ENCODE measurements at places on chromosomes 4 and X.

- H3K27me3 ChIP-seq: no peaks in the 10 kb centered on the region
- DNase-seq: no peak
- H3K27ac ChIP-seq: peak overlapping the region; percentile 75
- H3K4me3 ChIP-seq: no peak overlapping the region
- H3K36me3 ChIP-seq: no peaks in the 10 kb centered on the region
Observed at GRCh38 chrX:120456973-120457372, 12.1 kb downstream of the LAMP2 start.

DNA sequence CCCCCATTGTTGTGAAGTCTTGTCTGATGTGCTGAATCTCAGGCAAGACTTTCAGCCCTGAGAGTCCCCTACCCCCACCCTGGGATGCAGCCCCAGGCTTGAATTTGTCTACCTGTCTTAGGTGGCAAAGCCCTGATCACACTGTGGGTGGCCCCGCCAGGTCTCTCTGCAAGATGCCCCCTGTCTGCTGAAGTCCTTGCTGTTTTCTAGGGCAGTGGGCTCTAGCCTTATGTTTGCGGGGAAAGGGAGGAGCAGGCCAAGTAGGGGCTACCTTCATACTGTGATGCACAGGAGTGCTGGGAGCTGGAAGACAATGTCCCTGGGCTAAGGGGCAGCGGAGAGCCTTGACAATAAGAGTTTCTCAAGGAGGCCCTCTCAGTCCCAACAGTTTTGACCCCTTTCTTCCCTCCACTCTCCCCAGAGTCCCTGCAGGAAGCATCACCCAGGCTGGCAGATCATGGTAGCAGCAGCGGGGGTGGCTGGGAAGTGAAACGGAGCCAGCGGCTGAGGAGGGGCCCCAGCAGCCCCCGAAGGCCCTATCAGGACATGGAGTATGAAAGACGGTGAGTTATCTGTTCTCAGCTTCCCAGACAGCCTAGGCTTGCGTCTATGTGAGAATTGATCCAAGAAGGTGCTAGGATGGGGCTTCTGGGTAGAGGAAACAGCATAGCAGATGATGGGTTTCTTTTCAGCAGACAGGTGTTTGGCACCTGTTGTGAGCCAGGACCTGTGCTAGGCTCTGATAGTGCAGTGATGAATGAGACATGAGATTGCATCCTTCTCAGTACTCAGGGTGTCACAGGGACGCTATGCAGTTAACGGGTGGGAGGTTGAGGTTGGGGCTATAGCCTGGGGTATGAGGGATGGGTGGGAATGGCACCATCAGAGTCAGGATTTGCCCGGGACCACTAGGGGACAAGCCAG, 2.2 kb downstream of the RBM10 start:
- H3K36me3 ChIP-seq: no peaks in the 10 kb centered on the region
- H3K27me3 ChIP-seq: no peaks in the 10 kb centered on the region
- H3K4me1 ChIP-seq: no peaks in the 10 kb centered on the region
- DNase-seq: no peak
- H3K4me3 ChIP-seq: peak overlapping the region; percentile 61
- H3K27ac ChIP-seq: peak overlapping the region; percentile 91

DNA sequence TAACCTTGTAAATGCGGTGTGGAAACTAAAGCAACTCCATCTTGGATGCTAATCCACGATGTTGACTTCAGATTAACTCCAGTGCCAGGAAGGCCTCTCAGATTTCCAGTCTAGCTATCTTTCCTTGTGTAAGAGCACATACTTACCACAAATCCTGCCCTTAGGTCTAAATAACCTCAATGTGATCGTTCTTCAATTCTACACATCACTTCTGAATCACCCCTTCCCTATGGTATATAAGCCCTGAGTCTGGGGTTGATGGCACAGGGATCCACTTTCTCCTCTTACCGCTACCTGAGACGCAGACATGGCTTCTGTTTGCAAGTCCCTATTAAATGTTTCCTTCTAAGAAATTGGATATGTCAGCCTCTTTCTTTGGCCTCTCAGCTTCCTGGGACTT, 17.5 kb upstream of the ZNF41 start:
- no peaks in the 10 kb centered on the region for H3K27me3 ChIP-seq
- H3K36me3 ChIP-seq: no peaks in the 10 kb centered on the region
- no peak overlapping the region for H3K27ac ChIP-seq
- no peak overlapping the region for H3K4me3 ChIP-seq
- no peaks in the 10 kb centered on the region for H3K4me1 ChIP-seq

GRCh38 chr4:6538575-6538974, 36.4 kb upstream of the MAN2B2 start:
- H3K27ac ChIP-seq: no peak overlapping the region
- H3K4me1 ChIP-seq: no peaks in the 10 kb centered on the region
- no peaks in the 10 kb centered on the region for H3K27me3 ChIP-seq
- DNase-seq: no peak
- H3K36me3 ChIP-seq: no peaks in the 10 kb centered on the region
- H3K4me3 ChIP-seq: no peak overlapping the region

GRCh38 chrX:52352551-52352950, 16.3 kb upstream of the XAGE2 start:
- no peaks in the 10 kb centered on the region for H3K4me1 ChIP-seq
- H3K4me3 ChIP-seq: no peak overlapping the region
- H3K27me3 ChIP-seq: peaks cover 41% of the 10 kb centered on the region
- no peak for DNase-seq
- no peaks in the 10 kb centered on the region for H3K36me3 ChIP-seq

DNA sequence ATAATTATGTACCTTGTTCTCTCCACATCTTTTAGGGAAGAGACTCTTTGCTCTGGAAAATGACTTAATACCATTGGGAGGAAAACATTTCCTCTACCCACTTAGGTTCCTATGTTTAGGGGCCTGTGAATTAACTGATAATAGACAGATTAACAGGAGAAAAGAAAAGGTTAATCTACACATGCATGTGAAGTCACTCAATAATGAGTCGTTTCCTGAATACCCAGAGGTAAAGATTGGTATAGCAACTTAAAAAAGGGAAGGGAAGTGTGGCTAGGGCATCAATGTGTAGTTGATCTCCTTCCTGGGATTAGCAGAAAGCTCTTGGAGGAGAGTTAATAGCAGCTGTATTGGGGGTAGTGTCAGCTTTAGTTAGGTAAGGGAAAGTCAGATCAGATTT, 419.5 kb upstream of the ATOH1 start:
- H3K27me3 ChIP-seq: no peaks in the 10 kb centered on the region
- H3K4me3 ChIP-seq: no peak overlapping the region
- no peak for DNase-seq
